ENCODE measurements at places on chromosomes 7 and 10.

DNA sequence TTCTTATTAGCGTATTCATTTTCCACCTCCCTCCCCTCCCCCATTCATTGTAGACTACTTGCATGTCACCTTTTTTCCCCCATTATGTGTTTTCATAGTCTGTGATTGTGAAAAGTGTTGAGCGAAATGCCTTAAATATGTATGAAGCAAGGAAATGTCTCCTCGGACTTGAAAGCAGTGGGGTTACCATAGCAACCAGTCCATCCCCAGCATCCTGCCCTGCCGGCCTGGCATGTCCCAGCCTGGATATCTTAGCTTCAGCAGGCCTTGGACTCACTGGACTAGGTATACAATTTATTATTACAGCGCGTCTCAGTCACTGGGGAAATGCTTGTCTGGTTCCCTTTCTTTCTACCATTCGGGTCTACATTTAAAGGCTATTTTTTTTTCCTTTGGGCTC, 283.6 kb downstream of the BICC1 start:
- no peak for DNase-seq

- no peak for DNase-seq
Measured at GRCh38 chr7:101969997-101970585, 152.7 kb downstream of the CUX1 start.

DNA sequence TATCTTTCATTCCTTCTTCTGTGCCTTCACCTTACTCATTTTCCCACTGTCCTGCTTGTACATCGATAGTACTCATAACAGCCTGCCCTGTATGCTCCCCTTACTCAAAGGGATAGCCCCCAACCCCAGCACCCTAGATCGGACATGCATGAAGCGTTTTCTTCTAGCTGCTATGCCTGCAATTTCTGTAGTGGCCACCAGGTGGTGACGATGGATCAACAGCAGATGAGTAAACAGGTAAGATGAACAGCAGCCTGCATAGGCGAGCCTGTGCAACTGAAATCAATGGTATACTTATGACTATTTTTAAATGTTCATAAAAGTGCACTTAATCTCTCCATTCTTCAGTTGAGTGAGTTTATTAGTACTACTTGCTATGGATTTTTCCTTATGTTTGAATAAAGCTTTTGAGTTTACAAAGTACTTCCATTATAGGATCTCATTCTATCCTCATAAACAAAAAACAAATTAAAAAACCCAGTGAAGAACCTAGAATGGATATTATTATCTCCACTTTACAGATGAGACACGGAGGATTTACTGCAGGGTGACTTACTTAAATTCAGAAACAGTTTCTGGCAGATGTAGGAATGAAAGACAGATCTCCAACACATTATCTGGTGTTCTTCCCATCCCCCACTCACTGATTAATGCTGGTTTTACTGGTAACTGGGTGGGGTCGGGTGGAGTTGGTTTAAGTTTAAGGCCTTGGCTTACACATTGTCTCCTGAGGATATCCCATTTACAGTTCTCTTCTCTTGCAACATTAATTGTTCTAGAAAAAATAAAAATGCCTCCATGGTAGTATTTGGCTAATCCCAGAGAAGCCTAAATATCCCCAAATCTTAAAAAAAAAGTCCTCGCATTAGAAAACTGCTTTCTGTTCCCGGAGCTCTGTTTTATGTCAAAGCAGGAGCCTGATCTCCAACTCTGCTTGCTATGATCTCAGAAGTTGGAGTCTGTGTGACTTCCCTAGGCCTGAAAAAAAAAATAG, 222.1 kb downstream of the GLI3 start:
- no peak for DNase-seq

GRCh38 chr10:65559369-65559768, 1366.5 kb upstream of the LRRTM3 start:
- DNase-seq, result no peak

GRCh38 chr7:151744656-151745638, 132.0 kb downstream of the PRKAG2 start:
- no peak for DNase-seq

GRCh38 chr10:46541017-46541661, 15.3 kb downstream of the GPRIN2 start:
- DNase-seq, result no peak

GRCh38 chr10:76106611-76107010, 675.2 kb downstream of the LRMDA start:
- DNase-seq, result no peak

DNA sequence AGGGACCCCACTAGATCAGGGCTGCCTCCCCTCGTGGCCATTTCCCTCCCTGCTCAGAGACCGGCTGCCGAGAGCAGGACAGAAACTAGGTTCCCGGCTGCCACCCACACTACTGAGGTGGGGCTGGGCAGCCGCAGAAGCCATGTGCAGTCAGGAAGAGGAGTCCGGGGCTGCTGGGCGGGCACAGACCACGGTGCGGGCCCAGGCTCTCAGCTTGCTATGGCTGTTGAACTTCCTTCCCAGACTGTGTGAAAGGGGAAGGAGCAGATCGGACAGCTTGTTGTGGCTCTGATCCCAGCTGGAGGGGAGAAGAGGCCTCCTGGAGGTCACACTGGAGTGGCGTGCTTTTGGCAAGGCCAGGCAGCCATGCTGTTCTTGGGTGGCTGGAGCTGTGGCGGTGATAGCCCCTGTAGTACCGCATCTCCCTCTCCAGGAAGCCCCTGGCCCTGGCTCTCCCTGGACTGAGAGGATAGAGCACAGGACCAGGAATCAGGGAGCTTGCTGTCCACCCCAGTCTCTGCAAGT, 56.8 kb downstream of the HK1 start:
- no peak for DNase-seq
